ENCODE measurements at places on chromosomes 2 and 18.

DNA sequence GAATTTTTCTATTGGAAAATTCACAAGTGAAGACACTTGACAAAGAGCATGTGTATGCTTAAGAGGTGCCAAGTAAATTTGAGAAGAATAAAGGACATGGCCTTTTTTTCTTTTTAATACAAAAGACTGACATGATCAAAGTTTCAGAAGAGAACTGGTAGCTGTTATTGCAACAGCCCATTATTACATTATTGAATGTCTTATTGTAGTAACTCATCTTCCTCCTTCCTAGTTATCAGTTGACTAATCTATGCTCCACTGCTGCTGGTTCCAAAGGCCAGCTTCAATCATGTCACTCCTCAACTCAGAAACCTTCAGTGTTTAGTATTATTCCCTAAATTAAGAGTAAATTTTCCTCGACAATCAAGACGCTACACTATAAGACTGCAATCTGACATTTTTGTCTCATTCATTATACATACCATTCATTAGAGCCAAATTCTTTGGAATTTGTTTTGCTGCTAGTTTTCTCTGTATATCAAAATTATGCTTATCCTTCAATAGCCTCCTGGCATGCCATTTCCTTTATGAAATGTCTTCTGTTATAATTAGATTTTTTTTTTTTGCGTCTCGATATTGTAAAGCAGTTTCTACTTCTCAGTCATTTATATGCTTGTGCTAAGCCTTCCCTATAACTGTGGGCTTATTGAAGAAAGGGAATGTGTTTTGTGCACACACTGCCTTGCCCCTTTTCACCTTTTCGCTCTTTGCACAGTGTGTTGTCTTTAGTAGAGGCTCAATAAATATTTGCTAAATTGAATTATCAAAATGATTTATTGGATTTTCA, 27.9 kb downstream of the ITGA4 start:
- DNase-seq, result no peak

- DNase-seq, result no peak
Measured at GRCh38 chr2:184596819-184597411, 1.4 kb upstream of the ZNF804A start.

- no peak for DNase-seq
Measured at GRCh38 chr2:44295633-44296359, 20.5 kb downstream of the SLC3A1 start.

GRCh38 chr18:41324934-41325333, 630.1 kb upstream of the PIK3C3 start:
- DNase-seq, result no peak

DNA sequence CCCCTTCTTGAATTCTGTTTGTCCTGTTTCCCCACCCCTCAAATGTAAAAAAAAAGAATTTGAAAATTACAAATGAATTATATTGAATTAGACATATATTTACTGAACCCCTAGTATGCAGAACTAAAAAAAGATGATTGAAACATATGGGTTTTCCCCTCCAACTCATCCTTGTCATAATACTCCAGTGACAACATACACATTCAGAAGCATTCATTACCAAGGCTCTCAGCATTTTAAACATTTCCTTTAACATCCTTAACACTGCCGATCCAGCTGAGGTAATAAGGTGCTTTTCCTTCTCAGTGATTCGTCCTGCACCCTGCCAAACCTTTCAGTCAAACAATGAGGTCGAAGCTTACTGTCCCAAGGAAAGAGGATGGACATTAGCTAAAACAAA, 53.1 kb upstream of the DTNB start:
- no peak for DNase-seq

DNA sequence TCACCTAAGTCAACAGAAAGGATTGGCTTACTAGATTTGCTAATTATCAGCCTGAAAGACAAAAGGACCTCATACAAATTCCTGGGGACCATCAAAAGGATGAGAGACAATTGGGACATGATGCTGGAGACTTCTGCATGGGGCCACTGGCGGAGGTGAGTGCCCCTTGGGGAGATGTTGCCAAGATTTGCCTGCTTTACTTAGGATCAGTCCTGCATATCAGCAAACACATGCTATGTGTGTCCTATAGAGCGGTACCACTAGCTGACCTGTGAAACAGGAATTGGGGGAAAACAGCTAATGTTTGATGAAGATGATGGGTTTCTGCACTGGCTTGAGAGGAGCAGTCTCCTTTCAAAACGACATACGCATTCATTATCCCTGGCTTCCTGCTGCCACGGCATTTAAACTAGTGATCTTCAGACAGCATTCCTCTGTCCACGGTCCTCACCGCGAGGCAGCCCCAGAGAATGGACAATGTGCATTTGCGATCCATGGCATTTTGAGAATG, 104.2 kb downstream of the TGIF1 start:
- DNase-seq, result no peak

- no peak for DNase-seq
Measured at GRCh38 chr2:151403914-151404313, 5.8 kb upstream of the RIF1 start.

- DNase-seq, result no peak
Measured at GRCh38 chr2:37616677-37617005, 54.8 kb downstream of the CDC42EP3 start.

GRCh38 chr2:188322569-188323551, 31.2 kb downstream of the GULP1 start:
- no peak for DNase-seq

- no peak for DNase-seq
Measured at GRCh38 chr2:200399046-200399445, 92.6 kb downstream of the SPATS2L start.

DNA sequence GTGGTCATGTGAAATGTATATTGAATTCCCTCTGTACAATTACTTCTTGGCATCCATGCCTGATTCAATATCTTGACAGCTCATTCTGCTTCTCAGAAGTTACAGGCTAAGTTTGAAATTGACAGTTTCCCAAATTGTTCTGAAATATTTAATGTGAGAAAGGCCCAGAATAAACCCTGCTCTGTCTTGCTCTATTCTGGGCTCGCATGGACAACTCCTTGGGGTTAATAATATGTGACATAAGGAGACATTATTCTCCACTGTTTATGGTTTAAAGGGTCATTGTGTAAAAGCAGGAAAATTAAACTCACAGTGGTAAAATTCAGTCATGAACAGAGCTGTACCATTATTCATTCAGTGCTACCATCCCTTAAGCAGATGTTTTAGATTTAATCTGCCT, 160.7 kb upstream of the CNTNAP5 start:
- no peak for DNase-seq

DNA sequence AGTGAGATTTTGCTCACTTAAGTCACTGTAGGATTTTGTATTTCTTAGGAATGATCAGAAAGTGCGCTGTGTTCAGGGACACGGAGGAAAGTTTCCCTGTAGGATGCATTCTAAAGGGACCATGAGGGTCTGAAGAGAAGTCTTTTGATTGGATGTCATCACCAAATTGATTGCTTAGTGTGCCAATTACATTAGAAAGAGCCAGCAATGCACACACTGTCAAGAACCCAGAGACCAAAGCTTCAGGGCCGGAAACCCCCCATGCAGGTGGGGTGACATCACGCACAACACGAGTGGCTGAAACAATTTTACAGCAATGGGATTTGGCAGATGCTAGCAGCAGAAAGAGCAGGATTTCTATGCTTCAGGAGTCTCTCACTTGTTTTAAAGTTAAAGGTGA, 242.4 kb downstream of the NAPG start:
- DNase-seq, result no peak

DNA sequence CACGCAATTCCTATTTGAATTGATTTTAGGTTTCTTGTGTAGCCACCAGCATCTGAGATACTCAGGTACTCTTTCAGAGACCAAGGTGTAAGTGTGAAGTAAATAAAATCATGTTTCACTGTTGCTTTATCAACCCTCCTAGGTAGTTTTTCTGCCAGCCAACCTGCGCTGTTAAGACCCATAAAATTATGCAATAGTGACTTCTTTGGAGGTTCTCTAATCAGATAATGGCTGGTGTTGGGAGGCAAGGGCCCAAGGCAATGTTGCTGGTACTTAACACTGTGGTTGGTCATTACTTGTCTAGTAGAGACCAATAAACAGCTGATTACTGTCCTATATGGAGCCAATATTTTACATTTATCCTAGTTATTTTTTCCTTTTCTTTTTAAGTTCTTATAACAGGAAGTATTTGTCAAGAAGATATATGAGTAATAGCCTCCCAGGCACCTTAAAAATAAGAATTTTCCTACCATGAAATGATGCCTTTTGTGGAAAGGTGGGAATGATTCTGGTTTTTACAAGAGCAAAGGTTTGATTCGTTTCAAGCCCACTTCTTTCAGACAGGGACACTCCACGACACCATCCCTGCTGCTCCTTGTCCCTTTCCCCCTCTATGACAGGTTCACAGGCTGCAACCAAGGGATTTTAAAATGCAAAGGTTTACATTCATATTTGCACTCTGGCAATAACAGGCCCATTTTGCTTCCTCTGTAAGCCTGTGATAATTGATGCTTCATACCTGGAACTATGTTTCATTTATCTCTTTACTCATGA, 259.3 kb downstream of the MEIS1 start:
- DNase-seq, result no peak

- no peak for DNase-seq
Measured at GRCh38 chr2:30732376-30732775, 74.9 kb downstream of the CAPN13 start.

GRCh38 chr2:106159866-106160785, 34.0 kb downstream of the UXS1 start:
- peak; percentile 60 for DNase-seq

- peak; percentile 84 for DNase-seq
Measured at GRCh38 chr2:2828774-2829368, 497.8 kb upstream of the MYT1L start.

DNA sequence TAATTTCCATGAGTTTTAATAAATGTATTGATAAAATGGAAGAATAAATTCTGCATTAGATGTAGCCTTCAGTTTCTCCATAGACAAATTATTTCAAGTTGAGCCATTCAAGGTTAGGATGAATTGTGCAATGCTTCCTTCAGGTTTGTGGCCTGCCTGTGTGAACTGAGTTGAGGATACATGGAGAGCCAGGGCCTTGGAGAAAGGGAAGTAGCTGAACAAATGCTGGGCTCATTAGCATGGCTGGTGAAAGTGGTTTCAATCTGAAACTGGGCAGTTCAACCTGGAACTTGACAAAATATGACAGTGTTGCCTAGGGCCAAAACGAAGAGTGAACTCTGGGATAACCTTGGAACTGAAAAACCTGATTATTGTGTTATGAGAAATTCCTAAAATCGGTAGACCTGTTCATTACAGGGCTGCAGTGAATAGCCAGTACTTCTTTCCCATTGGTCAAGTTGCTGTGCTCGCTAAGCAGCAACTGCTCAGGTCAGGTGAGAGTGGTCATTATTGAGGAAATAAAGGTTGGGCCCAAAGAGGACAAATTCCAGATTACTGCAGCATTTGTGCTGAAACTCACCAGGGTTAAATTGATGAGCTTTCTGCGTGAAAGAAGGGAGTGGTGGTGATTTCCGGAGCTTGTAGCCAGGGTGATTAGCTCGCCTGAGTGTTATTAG, 12.7 kb downstream of the INPP1 start:
- DNase-seq, result no peak

DNA sequence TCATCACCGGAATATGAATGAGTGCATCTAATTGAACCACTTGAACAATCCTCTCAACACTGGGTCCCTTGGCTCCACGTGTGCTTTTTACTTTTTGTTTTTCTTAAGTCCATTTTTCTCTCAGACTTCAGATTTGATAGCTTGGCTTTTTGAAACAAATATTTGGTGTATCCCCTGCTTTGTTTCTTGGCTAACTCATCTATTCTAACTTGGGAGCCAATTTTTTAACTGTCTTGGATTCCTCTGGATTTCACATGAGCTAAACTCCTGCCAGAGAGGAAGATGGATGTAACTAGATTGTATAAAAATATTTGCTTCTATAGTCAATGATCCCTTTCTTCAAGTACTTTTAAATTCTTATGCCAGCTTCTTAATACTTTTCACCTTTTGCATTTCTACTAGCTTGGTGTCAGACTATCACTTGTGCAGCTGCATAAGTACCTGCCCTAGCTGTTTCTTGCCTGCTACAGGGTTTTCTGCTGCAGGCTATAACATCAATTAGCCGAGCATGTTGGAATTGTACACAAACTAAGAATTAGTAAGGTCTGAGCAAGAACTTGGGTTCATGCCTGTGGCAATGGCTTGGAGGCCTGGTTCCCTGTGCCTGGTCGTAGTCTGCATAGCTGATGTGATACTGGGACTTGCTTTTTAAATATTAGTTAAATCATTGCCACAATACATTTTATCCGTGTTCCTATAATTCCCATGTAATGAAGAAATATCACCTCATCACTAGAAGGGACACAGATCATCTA, 281.5 kb downstream of the EN1 start:
- no peak for DNase-seq

- DNase-seq, result no peak
Measured at GRCh38 chr18:31058897-31059296, 16.4 kb upstream of the DSC3 start.

DNA sequence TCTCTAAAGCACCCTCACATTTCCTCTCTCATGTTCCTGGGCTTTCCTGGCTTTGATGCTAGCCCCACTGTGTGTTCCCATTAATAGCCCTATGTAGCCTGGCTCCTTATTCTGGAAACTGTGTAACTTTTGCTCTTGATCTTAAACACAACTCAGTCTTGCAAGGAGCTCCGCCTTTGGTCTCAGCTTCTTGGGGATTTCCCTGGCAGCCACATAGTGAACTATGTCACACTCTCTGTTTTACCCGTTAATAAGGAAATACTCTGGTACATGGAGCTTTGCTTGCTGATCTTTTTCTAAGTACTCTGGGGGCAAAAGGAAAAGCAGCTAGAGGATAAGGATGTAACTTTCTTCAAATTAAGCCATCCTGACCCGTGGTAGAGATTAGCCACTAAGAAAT, 259.3 kb downstream of the NEDD4L start:
- DNase-seq, result no peak

DNA sequence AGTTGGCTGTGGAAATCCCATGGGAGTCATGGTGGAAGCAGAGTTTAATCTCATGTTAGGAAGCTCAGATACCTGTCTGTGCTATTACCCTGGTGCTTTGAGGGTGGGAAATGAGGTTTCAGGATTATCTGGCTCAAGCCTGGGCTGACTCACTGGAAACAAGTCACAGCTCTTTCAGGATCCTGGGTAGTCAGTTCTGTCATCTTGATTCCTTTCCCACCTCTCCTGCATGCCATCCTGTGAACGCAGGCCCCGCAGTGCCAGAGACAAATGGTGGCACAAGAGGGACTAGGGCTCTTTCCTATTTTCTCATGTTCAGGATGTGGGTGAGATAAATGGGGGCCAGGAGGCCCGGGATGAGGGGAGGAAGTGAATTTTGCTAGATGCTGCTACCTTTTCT, 3.7 kb upstream of the FAM136A start:
- no peak for DNase-seq

- no peak for DNase-seq
Measured at GRCh38 chr18:40897884-40898283, 1057.2 kb upstream of the PIK3C3 start.

GRCh38 chr2:224111576-224111975, 72.5 kb upstream of the SERPINE2 start:
- DNase-seq, result no peak

DNA sequence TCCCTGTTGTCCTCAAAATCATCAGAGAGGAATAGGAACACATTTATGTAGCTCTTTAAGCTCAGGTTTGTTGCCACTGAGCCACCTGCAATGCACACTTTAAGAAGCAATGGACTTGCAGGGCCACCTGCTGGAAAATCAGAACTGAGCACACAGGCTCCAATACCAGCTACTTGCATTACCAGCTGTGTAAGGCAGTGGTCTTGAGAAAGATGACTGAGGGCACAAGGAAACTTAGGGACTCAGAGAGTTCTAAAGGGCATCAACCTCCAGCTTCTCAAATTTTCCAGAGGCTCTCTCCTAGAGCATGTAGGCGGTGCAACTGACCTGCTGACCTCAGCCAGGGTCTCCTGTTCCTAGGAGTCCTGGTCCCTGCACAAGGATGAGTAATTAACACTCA, 2.5 kb upstream of the CNDP2 start:
- peak; percentile 69 for DNase-seq
